ELR (cell line): ENCODE measurements at places on chromosomes 13 and 19.
A peak's percentile ranks its signal among the peaks of the same experiment; 100 is the strongest.

DNA sequence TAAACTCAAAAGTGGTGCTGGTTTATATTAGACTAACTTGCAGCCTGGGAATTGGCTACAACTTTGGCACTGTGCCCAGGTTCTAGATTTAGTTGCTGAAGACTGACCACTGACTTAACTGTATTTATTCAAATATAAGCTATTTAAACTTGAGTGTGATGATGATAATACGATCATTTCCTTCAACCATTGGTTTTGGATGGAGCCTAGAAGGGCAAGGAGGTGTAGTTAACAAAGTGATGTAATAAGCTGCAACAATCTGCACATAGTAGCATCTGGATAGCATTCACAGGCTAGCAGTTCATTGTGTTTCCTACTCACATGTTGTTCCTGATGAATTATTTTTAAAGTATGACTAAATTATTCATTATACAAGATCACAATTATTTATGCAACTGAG, 55.2 kb upstream of the DACH1 start:
- DNase-seq, result no peak

DNA sequence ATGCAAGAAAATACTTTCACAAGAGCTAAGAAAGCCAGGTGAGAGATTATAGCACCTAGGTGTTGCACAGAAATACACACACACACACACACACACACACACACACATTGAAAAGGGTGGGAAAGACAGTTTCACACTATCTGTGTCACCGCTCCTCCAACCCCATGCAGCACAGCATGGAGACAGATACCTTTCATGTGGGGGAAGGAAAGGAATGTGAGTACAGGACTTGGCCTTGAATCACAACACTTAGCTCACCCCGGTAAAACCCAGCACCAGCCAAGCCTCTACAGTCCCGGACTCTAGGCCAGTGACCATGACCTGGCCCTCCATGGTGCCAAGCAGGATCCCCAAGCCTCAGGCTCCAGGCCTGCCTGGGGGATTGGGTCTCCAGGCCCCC, 462.0 kb upstream of the SPRY2 start:
- DNase-seq, result no peak

GRCh38 chr19:53600217-53600616, 31.6 kb upstream of the DPRX start:
- no peak for DNase-seq

GRCh38 chr19:640161-640558, 481 bp downstream of the FGF22 start:
- DNase-seq, result no peak

DNA sequence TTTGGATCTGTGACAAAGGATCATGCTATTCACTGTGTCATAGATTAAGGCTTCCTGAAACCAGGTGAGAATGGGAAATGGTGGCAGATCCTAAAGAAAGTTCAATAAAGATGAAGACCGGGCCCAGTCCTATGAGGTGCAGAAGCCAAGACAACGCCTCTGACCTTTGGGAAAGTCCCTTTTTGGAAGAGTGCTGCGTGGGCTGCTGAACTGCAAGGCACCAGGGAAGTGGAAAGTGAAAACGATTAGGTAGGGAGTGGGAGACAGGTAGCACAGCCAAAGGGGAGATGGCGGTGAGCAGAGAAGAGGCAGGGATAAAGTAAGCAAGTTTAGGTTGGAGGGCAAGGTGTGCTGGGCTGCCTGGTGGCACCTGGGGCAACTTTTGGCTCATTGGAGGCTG, 16.3 kb downstream of the MBNL2 start:
- DNase-seq, result no peak

DNA sequence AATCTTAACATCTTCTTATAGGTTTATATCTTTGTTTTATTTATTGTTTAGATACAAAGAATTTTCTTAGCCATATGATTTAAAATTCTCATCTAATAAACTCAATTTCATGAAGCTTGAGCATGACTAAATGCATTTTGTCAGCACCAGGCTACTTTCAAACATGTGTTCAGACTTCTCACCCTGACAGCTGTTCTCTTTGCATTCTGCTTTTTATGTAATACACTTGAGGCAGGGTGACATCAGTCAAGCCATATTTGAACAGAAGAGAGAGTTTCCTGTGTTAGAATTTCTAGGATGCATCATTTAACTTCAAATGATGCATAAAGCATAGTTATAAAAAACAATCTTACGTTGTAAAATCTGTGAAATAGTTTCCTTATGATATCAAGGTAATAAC, 1295.1 kb upstream of the PCDH20 start:
- DNase-seq, result no peak

DNA sequence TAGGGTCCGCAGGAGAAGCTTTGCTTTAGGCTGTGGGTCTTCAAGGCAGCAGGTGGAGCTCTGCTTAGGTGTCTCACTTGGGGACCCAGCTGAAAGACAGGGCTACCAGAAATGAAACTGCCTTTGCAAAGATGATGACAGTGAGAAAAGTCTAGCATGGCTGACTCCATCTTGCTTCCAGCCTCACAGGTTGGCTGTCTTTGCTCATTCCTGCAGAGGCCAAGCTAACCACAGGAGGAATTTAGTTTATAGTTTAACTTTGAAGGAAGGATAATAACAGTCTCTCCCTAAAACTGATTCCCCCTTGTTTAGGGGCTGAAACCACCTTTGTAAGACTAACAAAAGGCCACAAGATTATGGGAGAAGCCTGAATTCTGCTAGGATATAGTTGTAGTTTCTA, 252.4 kb downstream of the UQCRFS1 start:
- DNase-seq, result no peak

- DNase-seq, result no peak
Measured at GRCh38 chr19:53538378-53539109, 599 bp downstream of the ZNF331 start.

GRCh38 chr19:4472174-4472974, at the start of gene HDGFL2:
TSS of gene HDGFL2 (plus strand) at chr19:4472297. CDS start at chr19:4472351, 54 bp downstream.
- no peak for DNase-seq

- no peak for DNase-seq
Measured at GRCh38 chr13:25688536-25688935, 316.8 kb downstream of the ATP8A2 start.

DNA sequence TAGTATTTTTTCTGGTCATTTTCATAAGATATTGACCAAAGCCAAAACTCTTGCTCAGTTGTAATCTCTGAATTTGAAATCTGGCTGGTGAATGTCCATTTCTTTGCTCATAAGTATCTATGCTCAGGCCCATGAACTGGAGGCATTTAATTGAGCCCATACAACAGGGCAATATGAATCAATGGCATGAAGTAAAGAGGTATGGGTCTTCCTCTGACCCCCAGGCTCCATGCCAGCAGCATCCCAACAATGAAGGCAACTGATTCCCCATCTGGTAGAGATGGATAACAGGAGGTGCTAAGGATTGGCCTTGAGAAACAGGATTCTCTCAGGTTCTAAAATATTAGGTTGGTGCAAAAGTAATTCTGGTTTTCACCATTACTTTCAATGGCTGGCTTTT, 330.8 kb downstream of the LIG4 start:
- no peak for DNase-seq

- peak; percentile 96 for DNase-seq
Measured at GRCh38 chr19:16160943-16161560, 12.3 kb downstream of the CIB3 start.

GRCh38 chr13:72745260-72745659, 17.5 kb downstream of the BORA start:
- DNase-seq, result no peak

DNA sequence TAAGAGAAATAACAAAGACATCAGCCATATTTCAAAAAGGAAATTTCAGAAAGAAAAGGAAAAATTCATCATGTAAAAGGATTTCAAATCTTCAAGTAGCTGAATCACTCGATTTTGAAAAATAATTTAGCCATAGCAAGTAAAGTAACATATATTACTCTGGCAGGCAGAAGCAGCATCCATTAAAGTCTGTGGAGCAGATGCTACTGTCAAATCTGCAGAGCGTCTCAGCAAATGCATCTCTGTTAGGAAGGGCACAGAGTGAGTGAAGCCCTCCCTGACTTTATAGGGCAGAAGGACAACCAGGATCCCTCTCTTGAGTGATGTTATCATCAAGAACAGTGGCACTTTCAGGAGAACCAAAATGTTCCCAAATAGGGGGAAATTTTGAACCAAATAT, 445.5 kb downstream of the EFNB2 start:
- no peak for DNase-seq

DNA sequence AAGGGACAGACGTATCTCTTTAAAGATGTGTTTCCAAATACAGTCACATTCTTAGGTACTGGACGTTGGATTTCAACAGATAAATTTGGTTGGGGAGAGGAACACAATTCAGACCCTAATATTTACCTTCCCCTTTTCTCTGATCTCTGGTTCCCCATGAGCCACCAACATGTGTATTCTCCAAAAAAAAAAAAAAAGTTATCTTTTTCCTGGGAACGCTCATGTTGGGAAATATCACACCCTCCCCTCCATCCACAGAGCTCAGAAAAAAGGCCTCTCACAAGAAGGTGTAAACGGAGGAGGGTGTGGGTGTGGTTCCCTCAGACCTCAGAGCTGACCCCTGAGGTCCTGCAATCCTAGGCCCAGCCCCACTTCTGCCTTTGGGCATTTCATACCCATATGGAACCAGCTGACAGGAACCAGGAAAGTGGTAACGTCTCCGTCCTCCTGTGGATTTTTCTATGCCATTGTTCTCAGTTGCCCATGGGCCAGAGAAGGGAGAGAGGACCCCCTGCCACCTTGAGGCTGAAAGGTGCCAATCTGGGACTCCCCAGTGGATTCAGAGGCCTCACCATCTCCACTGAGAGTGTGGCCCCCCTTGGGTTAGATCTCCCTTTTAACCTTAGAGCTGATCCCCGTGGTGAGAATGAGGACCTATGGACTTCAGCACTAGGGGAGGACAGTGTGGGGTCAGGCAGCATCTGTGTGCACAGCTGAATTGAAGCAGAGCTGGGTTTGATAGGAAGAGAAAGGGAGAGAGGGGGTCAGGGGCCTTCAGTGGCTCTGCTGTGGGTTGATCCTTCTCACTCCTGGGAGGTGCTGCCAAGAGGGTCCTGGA, 8.4 kb upstream of the SIGLEC12 start:
- DNase-seq, result no peak

DNA sequence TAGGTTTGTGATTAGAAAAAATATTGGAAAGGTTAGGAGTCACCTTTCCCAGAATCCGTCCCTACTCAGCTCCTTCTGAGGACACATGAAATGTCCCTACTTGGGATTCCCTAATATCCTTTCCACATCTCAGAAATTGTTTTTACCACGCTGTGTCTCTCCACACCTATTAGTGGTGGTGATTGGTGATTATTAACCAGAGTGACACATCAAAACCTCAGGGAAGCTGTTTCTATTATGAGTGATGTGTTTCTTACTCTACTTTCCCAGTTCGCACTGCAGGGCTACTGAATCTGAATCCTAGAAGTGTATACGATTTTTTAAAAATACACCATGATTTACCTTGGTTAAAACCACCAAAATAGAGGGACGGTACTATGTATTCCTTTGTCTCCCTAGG, 460.8 kb downstream of the TBC1D4 start:
- DNase-seq, result no peak

DNA sequence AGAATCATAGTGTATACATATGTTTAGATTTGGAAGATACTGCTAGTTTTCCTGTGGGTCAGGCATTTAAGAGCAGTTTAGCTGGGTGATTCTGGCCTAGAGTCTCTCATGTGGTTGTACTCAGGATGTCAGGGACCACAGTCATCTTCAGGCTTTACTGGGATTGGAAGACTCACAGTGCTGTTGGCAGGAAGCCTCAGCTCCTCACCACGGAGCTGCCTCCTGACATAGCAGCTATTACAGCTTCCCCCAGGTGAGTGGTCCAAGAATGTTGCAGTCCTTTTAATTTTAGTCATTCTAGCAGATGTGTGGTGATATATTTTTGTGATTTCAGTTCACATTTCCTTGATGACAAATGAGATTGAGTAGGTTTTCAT, 16.9 kb upstream of the GPR18 start:
- peak; percentile 79 for DNase-seq

DNA sequence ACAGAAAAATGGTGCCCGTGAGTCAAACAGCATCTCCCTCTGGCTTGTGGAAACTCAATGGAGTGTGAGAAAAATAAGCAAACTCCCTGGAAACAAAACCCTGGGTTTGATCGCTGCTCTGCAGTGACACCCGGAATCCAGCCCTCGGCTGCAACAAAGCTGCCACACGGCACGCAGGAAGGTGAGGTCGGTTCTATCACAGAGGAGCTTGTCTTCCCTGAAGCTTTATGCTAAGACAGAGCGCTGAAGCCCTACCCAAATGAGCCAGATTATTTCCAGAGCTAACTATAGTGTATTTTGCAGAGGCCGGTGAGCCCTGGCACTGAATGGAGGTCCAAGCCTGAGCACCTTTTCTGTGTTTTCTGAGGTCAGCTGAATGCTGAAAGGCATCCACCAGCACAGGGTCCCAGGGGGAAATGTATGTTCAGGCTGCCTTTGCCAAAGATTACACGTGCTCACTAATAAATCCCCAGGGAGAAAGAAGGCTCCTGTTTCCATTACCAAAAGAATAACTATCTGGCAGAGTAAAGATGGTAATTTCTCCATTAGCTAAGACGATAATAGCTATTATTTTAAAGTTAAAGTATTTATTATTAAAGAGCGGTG, 77.8 kb downstream of the TSHZ3 start:
- no peak for DNase-seq

GRCh38 chr13:93225610-93226009, 997 bp upstream of the GPC6 start:
- DNase-seq, result no peak

DNA sequence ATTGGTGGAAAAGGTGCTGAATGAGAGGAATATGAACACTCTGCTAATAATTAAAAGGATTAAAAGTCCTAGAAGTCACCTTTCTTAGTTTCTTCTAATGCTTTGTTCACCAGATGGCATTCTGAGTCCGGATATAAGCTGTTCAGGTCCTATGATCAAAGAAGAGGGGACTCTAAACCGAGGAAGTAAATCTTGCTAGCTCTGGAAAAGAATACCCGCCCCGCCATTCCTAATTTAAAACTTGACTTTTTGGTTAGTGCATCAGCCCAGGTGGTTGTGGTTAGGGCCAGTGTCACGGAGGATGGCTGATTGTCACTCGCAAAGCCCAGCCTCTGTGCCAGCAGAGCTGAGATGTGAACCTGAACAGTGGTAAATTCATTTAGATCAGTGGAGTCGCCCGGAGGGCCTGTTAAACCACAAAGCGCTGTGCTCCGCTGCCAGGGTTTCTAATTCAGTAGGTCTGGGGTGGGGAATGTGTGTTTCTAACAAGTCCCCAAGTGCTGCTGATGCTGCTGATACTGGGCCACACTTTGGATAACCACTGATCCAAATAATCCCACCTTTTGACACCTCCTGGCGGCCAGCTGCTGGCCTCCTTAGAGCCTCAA, 425.4 kb downstream of the DCT start:
- no peak for DNase-seq
